Liver (tissue), 10 donors: ENCODE measurements at places on chromosomes 13 and 19. TPM values are rescaled to one million over a fixed set of nuclear protein-coding genes. Genes with fewer than 3 reads are reported as not detected.

The SH2D3A gene
- 0.54 TPM for polyA plus RNA-seq

- DNase-seq, result peak; percentile 51
Observed at GRCh38 chr19:3374369-3375112, 8.2 kb downstream of the NFIC start.

The TMC4 gene
- polyA plus RNA-seq, result 0.92 TPM

GRCh38 chr19:6476155-6476895, 5.3 kb downstream of the DENND1C start:
- DNase-seq, result peak; percentile 86

- no peak for DNase-seq
Observed at GRCh38 chr13:73616861-73617260, 517.3 kb downstream of the KLF12 start.

DNA sequence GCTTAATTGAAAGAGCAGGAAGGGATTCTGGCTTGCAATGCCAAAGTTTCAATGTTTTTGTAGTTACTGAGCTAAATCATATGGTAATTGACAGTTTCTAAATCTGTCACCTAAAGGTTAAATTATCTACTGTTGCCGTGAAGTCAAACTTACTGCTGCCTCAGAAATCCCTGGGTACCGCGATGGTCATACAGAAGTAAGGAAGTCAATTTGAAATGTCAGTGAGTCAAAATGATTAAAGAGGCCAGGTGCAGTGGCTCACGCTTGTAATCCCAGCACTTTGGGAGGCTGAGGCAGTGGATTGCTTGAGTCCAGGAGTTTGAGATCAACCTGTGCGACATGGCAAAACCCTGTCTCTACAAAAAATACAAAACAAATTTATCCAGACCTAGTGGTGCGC, 48.8 kb upstream of the TPM4 start:
- DNase-seq, result no peak

GRCh38 chr13:20847296-20847695, 55.2 kb downstream of the XPO4 start:
- DNase-seq, result no peak

- no peak for DNase-seq
Observed at GRCh38 chr19:41175801-41176777, 16.9 kb upstream of the CYP2S1 start.

DNA sequence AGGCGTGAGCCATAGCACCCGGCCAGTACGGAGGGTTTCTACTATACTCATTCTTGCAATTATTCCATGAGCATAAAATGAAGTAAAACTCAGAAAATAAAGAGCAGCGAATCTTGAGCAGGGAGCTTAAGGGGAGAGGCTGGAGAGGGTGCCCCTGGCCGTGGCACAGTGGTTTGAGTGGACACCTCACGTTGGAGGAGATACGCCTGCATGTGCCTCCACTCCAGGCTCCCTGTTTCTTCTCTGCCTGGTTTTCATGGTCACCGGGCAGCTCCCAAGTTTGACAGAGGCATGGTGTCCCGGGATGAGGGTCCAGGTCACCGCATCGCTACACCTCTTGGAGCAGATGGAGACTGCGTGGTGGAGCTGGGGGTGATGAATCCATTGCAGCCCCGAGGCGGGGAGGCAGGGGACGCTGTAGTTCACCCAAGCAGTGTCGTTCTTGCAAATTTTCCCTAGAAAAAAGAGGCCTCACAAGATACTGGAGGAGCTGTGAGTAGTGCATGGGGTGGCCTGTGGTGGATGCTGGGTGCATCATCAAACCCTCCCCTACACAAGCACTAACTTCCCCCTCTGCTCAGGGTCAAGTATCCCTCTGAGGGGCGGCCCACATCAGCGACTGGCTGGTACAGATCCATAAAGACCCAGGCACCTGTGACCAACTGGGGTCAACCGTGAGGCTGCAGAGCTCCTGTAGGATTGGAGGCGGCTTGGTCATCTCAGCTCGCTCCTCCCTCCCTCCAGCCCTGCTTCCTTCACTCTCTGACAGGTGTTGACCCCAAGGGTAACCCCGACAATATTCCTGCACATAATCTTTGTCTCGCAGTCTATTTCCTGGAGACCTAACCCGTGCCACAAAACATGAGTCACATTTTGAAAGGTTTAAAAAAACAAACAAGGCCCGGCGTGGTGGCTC, 3.6 kb upstream of the MIER2 start:
- DNase-seq, result no peak

GRCh38 chr13:85080691-85081090, 718.5 kb downstream of the SLITRK6 start:
- DNase-seq, result no peak

DNA sequence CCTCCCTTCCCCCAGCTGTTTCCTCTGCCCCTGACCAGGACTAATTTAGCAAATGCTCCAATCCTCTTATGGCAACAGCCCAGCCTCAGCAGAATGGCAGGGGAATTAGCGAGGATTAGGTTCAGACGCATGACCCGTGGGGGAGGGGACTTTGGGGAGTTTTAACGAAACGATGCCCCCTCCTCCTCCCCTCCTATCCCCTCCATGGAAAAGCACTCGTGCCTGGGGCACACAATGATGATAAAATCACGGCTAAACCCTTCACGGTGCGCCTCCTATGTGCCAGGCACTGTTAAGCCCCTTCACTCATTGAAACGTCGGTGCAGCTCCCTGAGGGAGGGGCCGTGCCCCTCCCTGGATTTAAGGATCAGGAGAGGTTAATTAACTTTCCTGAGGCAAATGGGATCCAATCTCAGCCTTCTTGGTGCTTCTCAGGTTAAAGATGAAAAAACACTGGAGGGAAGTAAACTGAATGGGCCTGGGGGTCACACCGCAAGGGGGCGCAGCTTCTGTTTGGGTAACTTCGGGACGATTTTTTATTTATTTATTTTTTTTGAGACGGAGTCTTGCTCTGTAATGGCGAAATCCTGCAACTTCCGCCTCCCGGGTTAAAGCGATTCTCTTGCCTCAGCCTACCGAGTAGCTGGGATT, 10.1 kb upstream of the TPRX2 start:
- no peak for DNase-seq

The ZNF443 gene
- 1.9 TPM for polyA plus RNA-seq

DNA sequence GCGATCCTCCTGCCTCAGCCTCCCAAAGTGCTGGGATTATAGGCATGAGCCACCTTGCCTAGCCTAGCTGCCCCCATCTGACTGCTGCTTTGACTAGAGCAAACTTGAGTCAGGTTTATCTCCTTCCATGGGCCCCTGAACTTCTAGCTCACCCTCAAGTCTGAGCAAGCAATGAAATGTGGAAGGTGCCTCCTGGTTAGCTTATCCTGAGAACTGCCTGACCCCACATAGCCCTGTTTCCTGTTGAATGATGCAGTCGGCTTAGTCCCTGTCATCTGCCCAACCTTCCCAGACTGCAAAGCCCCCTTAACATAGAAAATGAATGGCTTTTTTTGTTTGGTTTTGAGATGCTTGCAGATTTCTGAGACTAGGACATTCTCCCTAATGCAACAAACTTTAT, 8.9 kb upstream of the TMEM160 start:
- DNase-seq, result no peak

- DNase-seq, result no peak
Observed at GRCh38 chr19:11450570-11451326, 15.3 kb downstream of the PRKCSH start.

DNA sequence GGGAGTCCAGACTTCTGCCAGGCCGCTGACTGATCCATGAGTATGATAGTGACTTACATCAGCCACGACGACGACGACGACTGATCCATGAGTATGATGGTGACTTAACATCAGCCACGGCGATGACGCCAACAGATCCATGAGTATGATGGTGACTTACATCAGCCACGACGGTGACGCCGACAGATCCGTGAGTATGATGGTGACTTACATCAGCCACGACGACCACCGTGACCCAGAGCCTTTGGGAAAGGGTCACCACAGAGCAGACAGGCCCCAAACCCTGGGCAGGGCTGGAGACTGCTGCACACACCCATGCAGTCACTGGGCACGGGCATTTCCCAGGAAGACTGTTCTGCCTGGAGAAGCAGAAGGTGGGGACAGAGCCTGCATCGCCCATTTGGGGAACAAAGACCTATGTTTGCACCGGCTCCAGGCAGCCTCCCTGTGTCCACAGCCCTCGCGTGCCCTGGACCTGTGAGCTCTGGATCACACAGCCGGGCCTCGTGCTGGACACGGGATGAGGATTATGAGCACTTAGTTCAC, 130.9 kb upstream of the SPACA7 start:
- DNase-seq, result peak; percentile 26

The IL12RB1 gene
- 0.43 TPM for polyA plus RNA-seq

The FFAR2 gene
- polyA plus RNA-seq, result 0.25 TPM

The TRPM4 gene
- polyA plus RNA-seq, result 15.4 TPM

- DNase-seq, result no peak
Observed at GRCh38 chr19:47779524-47780214, 1.2 kb downstream of the SELENOW start.

The IGFL3 gene
- not detected for polyA plus RNA-seq

DNA sequence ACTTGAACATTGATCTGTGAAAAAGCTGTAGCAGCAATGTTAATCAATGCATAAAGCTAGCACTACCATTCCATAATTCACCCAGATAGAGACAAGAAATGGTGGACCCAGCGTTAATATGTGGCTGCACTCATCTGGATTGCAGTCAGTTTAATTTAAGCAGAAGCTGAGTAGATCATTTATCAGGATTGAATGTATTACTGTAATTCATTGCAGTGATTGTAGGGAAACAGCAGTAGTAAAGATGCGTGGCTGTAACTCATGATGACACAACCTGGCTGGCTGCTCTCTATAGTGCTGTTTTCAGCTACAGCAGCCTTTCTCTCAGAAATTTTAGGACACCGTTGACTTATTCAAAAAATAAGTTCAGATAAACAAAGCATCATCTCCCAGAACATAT, 499.5 kb upstream of the SLITRK6 start:
- DNase-seq, result no peak

The FBL gene
- polyA plus RNA-seq, result 23.3 TPM
